ENCODE measurements at places on chromosomes 13 and 19.

DNA sequence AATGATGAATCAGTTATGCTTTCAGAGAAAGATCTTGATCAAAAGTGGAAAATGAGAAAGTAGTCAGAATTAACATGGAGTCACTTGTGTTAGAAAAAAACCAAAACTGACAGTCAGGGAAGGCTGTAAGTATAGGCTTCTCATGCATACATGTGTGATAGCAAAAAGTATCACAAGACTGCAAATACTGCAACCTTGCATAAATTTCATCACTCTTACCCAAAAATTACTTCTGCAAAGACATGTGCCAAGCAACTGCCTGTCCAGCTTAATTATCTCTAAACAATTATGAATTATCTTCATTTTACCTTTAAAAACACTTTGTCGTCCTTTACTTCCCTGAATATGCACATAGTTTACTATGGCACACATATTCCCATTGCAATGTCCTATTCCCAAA lies 2466.4 kb upstream of the PCDH20 start:
- no peak for DNase-seq

GRCh38 chr13:98508280-98508679 lies 68.6 kb downstream of the STK24 start:
- peak; percentile 74 for DNase-seq

DNA sequence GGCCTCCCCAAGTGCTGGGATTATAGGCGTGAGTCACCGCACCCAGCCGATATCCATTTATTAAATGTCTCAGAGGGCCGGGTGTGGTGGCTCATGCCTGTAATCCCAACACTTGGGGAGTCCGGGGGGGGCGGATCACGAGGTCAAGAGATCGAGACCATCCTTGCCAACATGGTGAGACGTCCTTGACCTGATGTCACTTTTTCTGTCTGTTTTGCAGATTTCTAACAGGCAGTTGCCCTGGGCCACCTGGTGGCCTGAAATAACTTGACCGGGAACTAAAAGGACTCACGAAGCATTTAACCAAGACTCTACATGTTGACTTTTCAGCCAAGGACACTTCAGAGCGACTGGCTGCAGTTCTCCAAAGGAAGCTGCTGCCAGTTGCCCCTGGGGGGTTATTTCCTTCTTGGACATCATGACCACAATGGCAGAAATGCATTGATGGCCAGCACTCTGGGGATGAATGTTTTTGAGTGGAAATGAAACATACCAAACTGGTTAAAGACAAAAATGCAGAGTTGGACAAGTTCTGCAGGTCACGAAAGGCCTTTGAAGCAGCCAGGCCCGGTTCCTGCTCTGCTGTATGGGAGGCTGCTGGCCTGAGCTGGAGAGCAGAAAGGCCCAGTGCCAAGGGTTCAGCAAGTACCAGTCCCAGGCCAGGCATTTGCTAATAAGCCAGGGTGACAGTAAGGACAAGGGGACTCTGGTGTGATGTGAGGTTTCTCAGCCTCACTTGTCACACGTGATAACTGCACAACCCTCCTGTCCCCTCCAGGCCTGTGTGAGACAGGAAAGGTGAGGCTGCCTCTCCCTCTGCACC lies 8.3 kb downstream of the ZNF837 start:
- DNase-seq, result no peak

DNA sequence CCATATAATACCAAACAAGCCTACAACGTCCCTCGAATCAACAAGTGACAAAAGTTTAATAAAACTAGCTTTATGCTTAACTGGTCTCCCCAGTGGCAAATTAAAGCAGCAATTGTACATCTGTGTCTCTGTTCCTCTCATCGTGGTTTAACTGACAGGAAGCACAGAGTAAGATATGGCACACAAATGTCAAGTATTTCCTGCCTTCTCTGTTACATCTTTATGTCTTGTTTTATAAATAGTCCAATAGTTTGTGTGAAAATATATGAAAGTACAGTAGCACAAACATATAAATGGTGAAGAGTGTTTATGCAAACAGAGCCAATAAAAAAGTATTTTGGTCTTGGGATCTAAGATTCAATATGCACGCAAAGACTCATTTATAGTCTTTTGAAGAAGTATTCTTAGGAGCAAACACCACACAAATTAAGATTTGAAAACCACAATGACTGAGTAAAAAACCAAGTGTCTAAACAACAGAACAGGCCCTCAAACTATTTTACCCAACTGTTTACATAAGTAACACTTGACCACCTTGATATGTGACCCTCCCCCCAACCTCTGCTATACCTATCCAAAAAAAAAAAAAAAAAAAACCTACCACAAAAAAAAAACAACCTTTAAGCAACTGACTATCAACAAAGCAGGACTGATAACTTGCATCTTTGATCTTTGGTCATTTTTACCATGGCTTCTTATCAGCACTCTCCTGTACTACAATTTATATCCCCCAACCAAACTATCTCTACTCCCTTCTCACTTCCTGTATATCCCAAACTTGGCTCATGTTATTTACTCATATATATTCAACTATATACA lies 14.0 kb downstream of the ELF1 start:
- DNase-seq, result peak; percentile 26

- no peak for DNase-seq
These were observed 790.3 kb downstream of the SLITRK5 start for GRCh38 chr13:88461272-88462009.

- no peak for DNase-seq
These were observed 23.3 kb downstream of the LYPD4 start for GRCh38 chr19:41821003-41821735.

DNA sequence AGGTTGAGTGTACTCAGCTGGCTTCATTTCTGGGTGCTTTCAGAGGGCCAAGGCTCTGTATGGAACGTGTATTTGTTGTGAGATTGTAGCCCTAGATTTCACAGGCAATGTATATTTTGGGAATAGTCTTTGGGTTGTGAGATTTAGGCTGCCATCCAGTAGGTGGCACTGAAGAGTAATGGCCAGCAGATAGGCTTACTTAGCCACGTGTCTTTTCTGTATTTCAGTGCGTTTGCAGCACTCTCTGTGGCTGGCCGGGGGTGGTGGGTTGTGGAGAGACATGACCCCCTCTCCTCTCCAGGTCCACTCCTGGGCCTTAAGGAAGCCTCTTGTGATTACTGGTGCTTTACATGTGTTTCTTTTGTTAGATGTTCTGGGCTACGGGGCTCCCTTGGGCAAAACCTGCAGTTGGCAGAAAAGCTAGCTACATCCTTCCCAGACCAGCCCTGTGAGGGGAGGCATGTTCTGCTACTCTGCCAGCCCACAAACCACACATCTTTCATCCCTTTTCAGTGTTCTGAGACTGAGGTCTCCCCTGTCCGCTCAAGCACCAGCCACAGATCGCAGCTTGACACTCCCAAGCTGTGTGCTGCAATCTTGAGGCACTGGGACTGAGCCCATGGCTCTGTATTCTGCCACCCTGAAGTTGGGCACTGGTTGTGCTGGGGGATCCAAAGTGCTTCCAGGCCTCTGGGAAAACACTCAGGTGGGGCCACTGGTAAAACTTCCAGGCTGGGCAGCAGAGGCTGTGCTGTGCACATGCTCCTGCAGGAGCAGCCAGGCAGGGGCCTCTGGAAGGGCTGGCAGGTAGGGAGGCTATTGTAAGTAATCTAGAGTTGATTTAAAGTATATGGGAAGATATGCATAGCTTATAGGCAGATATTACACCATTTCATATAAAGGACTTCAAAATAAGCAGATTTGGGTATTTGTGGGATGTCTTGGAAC lies 1096.8 kb upstream of the PCDH20 start:
- DNase-seq, result peak; percentile 17

- no peak for DNase-seq
These were observed 132.7 kb downstream of the FREM2 start for GRCh38 chr13:38819596-38819995.

DNA sequence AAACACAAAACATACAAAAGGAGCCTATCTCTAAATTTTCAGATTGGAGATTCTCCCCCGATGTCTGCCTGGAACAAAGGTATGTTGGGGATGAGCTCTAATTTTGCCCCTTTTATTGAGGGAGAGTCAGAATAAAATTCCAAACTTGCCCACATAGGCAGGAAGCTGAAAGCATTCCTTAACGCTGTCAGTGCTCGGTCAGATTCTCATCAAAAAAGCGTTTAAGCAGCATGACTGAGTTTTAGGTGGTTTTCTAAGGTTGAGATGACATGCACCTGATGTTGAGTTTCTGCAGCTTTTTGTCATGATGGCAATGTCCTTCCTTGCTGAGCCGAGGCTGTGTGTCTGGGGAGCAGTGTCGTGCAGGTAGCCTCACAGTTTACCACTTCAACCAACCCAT lies 48.4 kb upstream of the MEDAG start:
- DNase-seq, result no peak

- DNase-seq, result no peak
These were observed 296.5 kb downstream of the MZT1 start for GRCh38 chr13:72430923-72431322.

- peak; percentile 95 for DNase-seq
These were observed 29.3 kb upstream of the NANOS3 start for GRCh38 chr19:13847407-13848339.

- DNase-seq, result peak; percentile 76
These were observed at the start of gene PVR for GRCh38 chr19:44643605-44644401. Gene PVR (plus strand): TSS chr19:44643910. CDS start chr19:44644097, 187 bp downstream.

DNA sequence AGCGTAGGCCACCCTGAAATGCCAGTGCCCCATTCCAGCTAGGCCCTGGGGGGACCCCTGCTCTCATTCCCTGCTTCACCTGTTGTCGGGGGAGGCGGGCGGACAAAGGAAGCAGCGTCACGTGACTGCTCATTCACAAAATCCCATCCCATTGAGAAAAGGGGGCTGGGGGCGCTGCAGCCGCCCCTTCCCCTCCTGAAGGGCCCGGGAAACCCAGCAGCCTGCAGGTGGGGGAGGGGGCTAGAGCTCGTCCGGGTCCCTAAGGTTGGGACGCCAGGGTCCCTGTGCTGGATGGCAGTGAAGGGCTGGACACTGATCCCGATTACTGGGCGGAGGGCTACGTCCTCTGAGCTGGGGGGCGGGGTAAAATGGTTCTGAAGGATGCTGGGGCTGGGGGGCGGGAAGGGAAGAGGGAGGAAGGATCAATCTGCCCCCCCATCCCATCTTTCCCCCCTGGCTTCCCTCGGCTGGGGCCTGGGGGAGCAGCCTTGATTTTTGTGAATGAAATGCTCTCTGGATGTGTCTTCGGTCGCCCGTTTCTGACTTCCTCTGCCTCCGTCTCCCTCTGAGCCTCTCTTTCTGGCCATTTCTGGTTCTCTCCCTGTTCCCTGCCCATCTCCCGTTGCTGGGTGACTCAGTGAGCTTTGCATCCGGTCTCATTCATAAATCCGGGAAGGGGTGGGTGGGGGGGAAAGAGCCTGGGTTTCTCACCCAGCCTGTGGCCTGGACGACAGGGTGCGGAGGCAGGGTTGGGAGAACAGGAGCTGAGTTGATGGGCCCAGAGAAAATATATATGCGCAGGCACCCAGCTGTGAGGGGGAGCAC lies 816 bp downstream of the SPRED3 start:
- DNase-seq, result peak; percentile 86

- peak; percentile 94 for DNase-seq
These were observed 213.1 kb upstream of the TMTC4 start for GRCh38 chr13:100887729-100888151.

DNA sequence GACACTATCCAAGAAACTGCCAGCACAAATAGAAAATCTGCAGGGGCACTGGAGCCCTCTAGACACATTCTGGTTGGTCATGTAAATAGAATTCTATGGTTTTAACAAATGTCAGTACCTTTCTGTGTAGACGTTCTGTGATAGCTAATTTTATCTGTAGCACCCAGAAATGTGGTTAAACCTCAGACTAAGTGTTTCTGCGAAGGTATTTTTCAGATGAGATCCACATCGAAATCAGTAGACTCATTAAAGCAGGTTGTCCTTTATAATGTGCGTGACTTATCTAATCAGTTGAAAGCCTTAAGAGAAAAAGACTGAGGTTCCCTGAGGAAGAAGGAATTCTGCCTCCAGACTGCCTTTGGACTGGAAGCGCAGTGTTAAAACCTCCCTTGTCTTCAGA lies 922.9 kb downstream of the EFNB2 start:
- DNase-seq, result no peak

DNA sequence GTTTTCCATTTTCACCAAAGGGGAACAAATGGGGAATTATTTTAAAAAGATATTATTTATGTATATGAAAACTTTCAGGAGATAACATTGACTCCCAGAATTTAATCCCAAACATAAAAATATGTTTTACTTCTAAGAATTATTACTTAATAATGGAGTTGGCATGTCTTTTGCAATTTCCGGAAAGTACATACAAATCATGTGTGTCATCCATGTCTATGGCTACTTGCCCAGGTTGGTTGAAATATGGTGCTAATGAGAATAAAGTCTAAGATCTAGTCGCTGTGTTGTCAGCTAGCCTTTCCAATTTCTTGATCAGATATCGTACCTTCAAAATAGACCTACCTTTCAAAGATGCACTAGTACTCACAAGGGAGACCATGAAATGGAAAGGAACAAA lies 1003.2 kb upstream of the PCDH20 start:
- peak; percentile 8 for DNase-seq

- DNase-seq, result peak; percentile 82
These were observed 16.0 kb downstream of the UPF1 start for GRCh38 chr19:18847549-18848463.

DNA sequence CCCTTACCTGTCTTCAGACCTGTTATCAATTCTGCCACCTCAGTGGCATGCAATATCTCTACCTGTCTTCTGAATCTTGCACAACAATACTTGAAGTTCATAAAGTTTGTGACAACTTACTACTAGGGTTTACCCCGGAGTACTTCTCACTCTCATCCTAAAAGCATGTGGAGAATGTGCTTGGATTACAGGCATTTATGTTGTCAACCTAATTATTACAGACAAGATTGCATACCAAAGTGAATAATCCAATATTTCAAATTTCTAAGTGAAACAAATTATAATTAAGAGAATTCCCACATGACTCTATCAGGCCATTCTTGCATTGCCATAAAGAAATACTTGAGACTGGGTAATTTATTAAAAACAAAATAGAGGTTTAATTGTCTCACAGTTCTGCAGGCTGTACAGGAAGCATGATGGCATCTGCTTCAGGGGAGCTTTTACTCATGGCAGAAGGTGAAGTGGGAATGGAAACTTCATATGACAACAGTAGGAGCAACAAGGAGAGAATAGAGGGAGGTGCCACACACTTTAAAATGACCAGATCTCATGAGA lies 661.0 kb upstream of the SPRY2 start:
- DNase-seq, result peak; percentile 5

DNA sequence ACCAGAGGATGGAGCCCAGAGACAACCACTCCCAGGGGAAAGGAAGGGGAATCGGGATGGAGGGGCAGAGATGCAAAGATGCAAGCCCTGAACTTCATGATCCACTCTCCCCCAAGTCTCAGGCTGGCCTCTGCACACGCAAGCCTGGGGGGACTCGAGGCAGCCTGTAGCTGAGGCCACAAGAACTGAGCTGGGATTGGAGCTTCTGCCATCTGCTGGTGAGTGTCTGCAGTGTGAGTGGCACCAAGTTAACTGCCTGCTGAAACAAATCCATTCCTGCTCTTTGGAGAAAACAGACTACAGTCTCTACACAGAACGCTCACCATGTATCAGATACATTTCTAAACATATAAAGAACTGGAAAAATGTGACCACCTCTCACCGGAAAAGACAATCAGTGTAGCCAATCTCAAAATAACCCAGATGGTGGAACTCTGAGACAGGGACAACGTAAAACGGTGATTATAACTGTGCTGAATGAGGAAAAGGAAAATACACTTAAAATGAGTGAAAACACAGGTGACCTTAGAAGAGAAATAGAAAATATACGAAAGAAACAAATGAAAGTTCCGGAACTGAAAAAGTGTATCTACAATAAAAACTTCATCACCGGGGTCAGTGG lies 62.1 kb downstream of the KLF2 start:
- DNase-seq, result peak; percentile 42

Measured in fibroblast of skin of right quadriceps (primary cell).